ENCODE measurements at places on chromosomes 3 and 15.
A peak's percentile ranks its signal among the peaks of the same experiment; 100 is the strongest.

DNA sequence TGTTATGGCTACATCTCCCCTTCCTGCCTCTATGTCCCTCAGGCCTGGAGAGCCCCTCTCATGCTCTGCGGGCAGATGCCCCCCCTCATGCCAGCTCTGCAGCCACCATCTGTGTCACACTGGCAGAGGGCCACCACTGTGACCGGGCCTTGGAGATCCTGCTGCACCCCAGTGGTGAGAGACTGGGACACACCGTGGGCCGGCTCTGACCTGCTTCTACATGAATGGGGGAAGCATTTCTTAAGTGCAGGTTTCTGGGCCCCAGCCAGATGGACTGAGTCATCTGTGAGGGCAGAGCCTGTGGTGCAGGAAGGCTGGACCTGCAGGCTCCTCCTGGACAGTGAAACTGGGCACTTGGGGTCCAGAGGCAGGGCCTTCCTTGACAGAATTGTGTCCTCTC is 4.8 kb downstream of the VWA5B2 start:
- DNase-seq, result no peak

GRCh38 chr3:27641271-27641800 is 80.8 kb downstream of the EOMES start:
- no peak for DNase-seq

- DNase-seq, result no peak
Observed at GRCh38 chr3:133992381-133992780, 37.3 kb downstream of the SLCO2A1 start.

DNA sequence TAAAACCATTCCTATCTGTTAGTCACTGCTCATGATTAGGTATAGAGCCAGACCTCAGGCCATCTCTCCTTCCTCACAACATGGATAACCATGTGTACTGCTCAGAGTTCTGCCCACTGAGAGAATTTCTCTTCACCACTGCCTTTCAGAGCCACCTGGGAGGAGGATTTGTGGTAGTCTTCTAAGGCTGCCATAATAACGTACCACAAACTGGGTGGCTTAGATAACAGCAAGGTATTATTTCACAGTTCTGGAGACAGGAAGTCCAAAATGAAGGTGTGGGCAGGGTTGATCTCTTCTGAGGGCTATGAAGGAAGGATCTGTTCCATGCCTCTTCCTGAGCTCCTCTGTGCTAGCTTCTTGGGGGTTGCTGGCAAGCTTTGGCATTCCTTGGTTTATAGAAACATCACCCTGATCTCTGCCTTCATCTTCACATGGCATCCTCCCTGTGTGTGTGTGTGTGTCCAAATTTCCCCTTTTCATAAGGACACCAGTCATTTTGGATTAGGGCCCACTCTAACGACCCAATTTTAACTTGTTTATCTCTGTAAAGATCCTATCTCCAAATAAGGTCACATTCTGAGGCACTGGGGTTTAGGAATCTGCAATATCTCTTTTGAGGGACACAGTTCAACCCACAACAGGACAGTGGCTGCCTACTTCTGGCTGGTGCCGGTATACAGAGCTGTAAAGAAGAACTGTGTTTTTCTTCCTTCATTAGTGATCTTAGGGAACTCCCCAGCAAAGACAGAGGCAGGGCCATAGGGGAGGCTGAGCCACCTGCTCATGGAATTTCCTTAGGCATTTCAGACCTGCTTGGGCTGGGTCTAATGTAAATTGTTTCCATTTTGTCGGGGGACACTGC is 42.1 kb upstream of the NOX5 start:
- DNase-seq, result no peak

- no peak for DNase-seq
Observed at GRCh38 chr15:86905625-86906256, 826.1 kb downstream of the AGBL1 start.

- no peak for DNase-seq
Observed at GRCh38 chr3:101702726-101703125, 16.2 kb upstream of the RPL24 start.

GRCh38 chr3:178436773-178437172 is 99.5 kb upstream of the KCNMB2 start:
- peak; percentile 85 for DNase-seq

DNA sequence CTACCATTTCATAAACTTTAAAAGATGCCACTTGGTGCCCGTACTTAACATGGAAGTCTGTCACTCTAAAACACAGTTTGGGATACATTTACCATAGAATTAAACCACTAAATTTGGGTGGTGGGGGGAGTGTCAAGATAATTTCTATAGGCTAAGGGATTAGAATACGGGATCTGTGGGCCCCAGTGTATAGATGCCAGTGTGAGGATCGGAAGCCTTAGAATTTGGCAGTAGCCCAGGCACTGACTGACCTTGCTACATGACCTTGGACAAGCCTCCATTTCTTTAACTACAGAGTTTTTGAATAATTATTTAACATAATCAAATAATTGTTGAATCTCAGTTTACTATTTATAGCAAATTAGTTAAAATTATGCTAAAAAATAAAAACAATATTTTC is 76.3 kb upstream of the STRIT1 start:
- no peak for DNase-seq

DNA sequence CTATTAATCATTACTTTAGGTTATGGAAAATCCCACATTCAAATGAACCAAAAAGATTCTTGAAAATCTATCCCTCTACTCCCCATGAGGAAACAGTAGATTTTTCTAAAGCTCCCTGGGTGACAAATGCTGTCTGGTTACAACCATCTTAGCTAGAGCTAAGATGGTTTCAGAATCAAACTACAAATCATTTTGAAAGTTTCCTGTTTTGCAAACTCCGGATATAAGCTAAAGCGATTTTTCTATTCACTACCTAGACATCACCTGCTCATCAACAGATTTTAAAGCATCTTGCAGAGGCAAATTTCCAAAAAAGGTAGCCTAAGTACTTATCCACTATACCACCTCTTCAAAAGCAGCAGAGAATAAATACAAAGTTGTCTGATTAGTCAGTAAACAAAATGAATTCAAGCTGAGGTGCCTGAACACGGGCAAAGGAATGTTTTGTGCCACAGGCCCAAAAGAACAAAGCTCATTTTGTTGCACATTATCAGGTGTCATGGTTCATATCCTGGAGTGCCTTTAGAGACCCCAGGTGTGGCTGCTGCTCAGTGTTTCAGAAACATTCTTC is 204.9 kb downstream of the TNIK start:
- peak; percentile 76 for DNase-seq

GRCh38 chr3:148861277-148861869 is 3.7 kb upstream of the CPA3 start:
- peak; percentile 58 for DNase-seq

DNA sequence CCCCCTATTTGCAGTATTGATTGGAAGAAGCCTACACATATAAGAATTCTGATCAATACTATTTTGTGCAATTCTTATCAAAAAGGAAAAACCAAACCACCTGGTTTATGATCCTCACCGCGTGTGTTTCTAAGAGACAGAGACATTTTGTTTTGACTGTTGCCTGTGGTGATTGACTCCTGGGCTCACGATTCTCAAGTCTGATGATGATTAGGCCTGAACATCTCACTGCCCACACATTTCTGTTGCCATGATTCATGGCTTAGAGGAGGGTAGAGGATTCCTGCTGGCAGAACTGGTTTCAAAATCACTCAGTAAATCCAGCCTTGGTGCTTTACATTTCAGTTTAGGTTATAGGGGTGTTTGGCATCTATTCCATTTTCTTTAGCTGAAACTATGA is 88.3 kb upstream of the UBE3A start:
- no peak for DNase-seq

DNA sequence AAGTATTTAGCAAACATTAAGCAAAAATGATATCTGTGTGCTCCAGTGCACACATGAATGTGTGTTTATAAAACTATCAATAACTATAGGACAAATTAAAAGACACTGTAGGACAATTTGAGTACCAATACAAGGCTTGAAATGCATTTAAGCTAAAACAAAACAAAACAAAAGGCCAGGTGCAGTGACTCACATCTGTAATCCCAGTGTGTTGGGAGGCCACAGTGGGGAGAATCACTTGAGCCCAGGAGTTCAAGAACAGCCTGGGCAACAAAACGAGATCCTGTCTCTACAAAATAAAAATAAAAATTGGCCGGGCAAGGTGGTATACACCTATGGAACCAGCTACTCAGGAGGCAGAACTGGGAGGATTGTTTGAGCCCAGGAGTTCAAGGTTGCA is 50.7 kb downstream of the CSNK1G1 start:
- DNase-seq, result no peak

GRCh38 chr3:29181149-29181780 is 99.6 kb upstream of the RBMS3 start:
- DNase-seq, result peak; percentile 47

DNA sequence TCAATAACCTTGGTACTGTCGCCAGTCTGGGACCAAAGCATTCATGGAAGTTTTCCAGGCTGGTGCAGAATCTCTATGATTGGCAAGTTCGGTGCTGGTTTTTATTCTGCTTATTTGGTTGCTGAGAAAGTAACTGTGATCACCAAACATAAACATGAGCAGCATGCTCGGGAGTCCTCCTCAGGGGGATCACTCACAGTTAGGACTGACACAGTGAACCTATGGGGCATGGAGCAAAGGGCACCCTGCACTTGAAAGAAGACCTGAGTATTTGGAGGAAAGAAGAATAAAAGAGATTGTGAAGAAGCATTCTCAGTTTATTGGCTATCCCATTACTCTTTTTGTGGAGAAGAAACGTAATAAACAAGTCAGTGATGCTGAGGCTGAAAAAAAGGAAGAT is 19.1 kb upstream of the EIF2B5 start:
- DNase-seq, result no peak

- DNase-seq, result no peak
Observed at GRCh38 chr3:187774185-187774789, 29.0 kb upstream of the BCL6 start.

Measured in MM.1S (cell line).